ENCODE measurements at places on chromosomes 2 and 18.

- no peak for DNase-seq
Observed at GRCh38 chr2:166671235-166671634, 177.2 kb upstream of the SCN7A start.

GRCh38 chr2:19685731-19686130 is 216.1 kb downstream of the TTC32 start:
- no peak for DNase-seq

DNA sequence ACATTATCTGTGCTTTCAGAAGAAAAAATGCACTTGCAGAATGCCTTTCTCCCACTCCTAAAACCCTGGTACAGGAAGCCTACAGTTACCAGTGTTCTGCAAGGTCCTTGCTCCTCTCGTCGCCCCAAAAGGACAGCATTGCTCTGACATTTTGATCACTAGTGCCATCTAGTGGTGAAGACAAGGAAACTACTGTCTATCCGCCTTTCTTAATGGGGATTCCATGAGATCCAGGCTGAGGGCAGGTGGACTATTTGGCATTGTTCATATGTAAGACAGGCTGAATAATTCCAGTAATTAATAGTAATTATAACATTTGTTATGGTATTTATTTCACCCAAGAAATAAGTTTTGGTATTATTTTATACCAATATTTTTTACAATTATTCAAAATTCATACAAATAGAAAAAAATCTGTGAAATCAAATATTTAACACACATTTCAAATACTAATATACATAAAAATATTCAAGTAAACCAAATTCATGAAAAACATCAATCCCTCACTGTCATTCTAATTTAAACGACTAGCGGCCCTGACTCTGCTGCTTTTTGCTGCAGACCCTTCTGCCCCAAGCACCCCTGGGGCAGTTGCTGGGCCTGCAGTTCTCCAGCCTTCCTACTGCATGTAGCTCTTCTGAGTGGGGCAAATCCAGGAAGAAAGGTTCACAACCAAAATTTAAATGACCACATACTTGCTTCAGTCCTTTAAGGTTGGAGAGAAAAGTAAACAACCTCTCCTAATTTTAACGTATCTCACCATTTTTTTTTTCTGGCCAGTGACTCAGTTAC is 19.0 kb downstream of the TPGS2 start:
- DNase-seq: peak; percentile 62

DNA sequence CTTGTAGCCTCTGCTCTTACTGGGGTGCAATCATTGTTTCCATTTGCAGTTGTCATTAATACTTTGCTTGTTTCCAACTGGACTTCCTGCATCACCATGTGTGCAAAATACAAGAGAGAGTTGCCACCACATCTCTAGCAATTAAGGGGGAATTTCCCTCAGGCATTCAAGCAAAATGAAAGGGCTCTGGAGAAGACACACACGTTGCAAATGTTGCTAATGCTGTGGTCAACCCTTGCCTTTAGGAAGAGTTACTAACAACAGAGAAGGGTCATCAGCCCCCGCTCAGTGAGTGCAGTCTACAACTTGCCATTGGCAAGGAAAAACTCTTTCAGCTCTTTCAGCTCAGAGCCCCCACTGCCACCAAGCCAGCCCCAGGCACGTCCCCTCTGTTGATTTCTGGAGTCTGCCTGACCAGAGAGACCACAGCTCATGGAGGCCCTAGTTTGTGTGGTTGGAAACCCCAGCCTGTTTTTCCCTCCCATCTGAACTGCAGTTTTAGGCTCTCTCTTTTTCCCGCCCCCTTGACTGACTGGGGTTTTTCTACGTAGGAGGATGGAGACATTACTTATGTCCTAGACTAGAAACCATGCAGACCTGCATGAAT is 25.9 kb upstream of the GPR45 start:
- DNase-seq: no peak

- DNase-seq: no peak
Observed at GRCh38 chr2:214560176-214560575, 149.3 kb downstream of the VWC2L start.

- DNase-seq: peak; percentile 57
Observed at GRCh38 chr2:67790622-67791021, 272.2 kb downstream of the C1D start.

- DNase-seq: no peak
Observed at GRCh38 chr2:228329282-228329681, 147.8 kb upstream of the SPHKAP start.

DNA sequence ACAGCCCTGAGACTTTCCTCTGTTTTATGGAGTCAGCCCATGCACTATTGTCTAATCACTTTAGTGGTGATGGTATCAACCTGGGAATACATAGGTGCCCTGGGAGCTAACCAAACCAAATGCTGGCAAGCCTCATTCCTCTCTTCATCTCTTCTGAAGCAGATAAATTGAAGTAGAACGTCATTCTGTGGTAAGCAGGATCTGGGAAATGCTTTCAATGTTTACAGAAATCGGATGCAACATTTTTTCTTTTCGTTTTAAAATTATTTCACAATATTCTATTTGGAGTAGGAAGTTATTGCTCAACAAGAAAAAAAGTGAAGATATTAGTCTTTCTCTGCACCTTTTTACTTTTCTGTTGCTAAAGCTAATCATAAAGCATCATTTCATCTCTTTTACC is 114.2 kb downstream of the RBMS1 start:
- no peak for DNase-seq

DNA sequence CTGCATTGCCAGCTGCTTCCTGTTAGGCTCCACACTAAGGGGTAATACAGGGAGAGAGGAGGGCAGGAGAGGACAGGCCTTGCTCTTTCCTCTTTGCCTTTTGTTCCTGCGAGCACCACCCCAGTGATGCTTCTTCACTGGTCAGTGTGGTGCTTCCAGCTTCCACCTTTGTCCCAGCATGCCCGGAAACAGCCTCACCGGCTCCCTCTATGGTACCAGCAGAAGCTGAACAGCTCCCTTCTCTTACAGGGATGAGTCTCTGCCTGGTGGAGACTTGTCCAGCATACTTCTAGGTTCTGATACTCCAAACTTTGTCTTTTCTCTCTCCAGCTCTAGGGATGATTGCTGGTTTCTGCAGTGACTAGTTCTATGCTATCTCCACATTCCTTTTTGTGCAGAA is 413.3 kb downstream of the TSN start:
- no peak for DNase-seq

- DNase-seq: no peak
Observed at GRCh38 chr18:58310517-58310916, 266.5 kb downstream of the NEDD4L start.

- no peak for DNase-seq
Observed at GRCh38 chr2:172081221-172082022, 3.9 kb upstream of the DLX1 start.

GRCh38 chr2:158966312-158966711 is 2.1 kb upstream of the TANC1 start:
- DNase-seq: no peak

DNA sequence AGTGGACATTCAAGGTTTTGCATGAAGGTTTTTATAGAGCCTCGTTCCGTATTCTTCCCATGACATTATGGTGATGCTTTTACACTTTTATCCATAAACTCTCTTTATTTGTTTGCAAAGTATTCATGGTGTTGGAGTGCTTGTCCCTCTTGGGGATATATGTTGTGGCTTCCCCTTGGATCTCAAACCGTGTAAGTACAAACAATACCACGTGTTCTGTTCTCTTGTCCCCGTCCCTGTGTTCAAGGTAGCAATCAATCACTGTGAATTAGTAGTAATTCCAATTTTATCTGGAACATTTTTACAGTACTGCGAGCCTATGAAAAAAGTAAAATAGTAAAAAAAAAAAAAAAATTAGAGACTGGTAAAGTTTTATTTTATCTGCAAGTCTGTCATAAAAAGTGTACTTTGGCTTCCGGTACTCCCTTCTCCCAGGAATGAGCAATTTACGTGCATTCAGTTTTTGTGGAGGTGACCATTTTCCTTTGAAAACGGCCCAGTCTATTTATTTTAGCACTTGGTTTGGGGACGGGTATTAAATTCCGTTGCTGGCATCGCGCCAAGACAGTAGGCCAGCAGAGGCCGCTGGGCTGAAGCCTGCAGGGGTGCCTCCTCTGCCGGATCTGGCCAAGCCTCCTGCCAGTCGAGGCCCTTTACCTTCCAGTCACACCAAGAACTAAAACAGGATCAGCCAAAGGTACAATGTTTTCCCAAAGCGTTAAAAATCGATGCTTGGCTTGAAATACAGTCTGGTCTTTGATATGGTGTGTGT is 175.7 kb downstream of the SOCS6 start:
- DNase-seq: peak; percentile 48

DNA sequence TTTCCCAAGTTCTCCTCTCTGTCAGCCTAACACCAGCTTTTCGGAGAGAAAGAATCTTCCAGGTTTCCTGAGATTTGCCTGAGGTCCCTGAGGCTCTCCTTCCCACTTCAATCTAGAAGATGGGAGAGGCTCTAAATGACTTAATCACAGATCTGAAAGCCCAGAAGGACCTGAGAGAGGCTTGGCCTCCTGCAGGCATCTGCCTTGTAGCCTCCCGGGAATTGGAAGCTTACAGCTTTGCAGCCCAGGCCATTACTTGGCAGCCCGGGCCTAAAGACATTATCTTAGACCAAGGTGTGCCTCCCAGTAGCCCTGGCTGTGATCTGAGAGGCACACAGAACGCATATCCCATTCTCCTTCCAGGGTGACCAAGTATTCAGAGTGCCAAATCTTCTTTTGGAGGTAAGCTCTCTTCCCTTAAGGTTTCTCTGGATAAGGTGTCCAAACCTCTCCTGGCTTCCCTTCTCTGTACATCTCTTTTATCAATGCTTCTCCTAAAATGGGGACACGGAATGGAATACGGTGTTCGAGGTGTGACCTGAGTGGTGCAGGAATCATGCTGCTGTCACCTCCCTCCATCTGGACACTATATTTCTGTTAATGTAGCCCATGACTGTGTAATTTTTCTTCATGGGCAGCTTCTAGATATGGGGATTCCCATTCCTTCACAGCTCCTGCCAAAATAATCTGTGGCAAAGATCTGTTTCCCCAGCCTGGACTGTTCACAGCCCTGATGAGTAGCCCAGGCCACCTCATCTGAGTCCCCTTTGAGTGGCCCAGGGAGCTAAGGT is 16.0 kb downstream of the CTIF start:
- no peak for DNase-seq

GRCh38 chr18:51363384-51363783 is 165.9 kb upstream of the MEX3C start:
- no peak for DNase-seq

- DNase-seq: no peak
Observed at GRCh38 chr2:58911877-58912276, 670.8 kb upstream of the FANCL start.

DNA sequence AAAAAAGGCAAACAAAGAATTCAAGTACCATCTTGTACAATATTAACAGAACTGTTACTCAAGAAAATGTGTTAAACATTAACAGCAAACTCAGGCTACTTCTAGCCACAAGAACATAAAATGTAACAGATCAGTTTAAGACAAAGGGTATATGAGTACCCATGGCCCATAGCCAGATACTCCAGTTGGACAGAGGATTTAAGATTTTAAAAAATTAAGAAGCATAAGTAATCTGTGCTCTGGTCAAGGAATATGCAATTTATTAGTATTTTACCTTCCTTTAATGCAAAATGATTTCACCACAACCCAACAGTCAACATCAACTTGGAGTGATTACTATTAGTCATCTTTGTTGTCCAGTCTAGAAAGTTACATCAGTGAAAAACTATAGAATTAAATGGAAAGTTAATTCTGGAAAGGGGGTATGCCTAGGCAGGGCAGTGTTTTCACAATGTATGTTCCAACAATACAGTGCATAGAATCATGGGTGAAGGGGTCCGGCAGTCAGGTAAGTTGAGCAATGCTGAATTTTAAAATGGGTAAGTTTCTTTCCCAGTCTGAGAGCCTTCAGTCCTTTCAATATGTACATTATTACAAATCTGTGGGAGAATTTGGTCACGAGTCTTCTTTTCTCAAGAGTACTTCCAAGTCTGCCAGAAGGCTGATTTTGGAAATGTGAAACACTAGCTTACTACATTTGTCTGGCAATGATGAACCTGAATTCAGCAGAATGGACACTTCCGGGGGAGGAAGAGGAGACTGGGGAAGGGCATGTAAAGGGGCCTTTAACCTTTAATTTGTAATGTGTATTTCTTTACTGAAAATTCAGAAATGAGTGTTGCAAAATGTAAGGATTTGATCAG is 34.5 kb downstream of the SFT2D3 start:
- no peak for DNase-seq

DNA sequence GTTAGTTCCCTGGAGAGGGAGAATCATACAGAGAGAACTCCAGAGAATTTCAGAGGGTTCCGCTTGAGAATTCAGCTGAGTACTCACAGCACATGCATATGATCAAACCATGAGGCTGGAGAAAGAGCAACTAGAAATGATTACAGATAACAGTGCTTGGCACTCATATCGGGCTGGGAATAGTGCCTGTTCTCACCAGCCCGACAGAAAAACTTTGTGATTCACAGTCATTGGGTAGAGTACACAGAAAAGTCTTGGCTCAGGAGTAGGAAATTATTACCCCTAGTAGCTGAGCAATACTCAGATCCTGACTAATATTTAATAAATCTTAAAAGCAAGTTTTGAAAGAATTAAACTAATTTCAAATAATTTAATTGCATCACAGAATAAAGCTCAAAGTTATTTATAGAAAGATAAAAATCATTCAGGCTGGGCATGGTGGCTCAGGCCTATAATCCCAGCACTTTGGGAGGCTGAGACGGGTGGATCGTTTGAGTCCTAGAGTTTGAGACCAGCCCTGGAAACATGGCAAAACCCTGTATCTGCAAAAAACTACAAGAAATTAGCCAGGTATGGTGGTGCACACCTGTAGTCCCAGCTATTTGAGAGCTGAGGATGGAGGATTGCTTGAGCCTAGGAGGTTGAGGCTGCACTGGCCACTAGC is 6.8 kb downstream of the WDPCP start:
- DNase-seq: no peak

DNA sequence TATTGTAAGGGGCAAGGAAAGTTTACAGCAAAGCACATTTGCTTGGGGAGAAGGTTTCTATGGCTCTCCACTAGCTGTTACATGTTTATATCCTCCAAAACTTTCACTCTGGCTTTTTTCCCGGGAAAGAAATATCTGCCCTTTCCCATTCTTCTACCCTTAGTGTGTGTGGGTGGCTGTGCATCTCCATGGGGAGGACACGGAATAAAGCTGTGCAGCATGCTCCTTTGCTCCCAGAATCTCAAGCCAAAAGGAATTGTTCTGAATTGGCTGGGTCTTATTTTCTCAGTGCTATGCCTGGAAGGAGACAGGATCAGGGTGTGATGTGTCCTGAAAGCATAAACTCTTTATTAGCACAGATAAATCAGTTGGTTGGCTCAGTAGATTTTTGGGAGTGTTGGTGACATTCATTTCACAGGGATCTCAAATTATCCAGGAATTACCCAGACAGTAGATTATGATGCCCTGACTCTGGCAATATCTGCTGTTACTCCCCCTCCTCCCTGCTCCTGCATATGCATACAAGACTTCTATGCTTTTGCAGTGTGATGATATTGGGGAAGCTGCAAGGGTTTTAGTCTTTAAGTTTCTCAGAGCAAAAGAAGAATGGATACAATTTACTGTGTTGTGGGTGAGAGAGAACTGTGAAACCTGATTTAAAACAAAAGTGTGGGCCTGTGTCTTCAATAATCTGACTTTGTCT is 63.1 kb downstream of the PARD3B start:
- DNase-seq: no peak

GRCh38 chr2:79935771-79936657 is 368.5 kb downstream of the LRRTM1 start:
- DNase-seq: peak; percentile 64

Measured in A172 (cell line).